ENCODE measurements at places on chromosomes 3 and 15. TPM values are rescaled to one million over a fixed set of nuclear protein-coding genes. Genes with fewer than 3 reads are reported as not detected.
A peak's percentile ranks its signal among the peaks of the same experiment; 100 is the strongest.

- DNase-seq, result peak; percentile 68
Measured at GRCh38 chr3:187016639-187017345, 86.5 kb downstream of the ST6GAL1 start.

- no peak for DNase-seq
Measured at GRCh38 chr3:57224856-57225255, 2.7 kb upstream of the APPL1 start.

- DNase-seq, result no peak
Measured at GRCh38 chr15:77716632-77717332, 84.1 kb upstream of the LINGO1 start.

The RNF111 gene
- total RNA-seq, result 17.6 TPM

The ZBTB47 gene
- 13.0 TPM for total RNA-seq

The CD200R1 gene
- total RNA-seq, result not detected

DNA sequence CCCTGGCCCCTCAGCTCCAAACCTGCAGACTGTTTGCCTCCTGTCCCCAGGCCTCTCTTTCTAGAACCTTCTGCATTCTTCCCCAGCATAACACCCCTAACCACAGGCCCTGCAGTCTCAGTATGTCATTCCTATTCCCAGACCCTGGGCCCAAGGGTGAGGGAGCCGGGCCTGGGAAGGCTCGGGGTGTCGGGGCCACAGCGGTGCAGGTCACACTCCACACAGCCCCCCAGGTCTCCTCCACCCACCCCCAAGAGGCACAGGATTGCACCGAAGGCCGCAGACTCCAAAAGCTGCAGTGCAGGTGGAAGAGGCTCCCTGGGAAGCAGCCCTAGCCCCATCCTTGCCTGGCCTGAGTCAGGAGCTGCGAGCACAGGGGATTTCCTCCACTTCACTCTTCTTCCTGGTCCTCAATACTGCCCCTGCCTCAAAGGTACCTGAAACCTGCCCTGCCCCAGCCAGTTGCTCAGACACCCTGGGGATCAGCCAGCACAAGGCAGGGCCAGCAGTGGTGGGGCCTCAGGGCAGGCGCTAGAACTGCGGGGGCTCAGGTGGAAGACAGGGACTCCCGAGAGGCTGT lies 31.1 kb downstream of the TNK2 start:
- no peak for DNase-seq

DNA sequence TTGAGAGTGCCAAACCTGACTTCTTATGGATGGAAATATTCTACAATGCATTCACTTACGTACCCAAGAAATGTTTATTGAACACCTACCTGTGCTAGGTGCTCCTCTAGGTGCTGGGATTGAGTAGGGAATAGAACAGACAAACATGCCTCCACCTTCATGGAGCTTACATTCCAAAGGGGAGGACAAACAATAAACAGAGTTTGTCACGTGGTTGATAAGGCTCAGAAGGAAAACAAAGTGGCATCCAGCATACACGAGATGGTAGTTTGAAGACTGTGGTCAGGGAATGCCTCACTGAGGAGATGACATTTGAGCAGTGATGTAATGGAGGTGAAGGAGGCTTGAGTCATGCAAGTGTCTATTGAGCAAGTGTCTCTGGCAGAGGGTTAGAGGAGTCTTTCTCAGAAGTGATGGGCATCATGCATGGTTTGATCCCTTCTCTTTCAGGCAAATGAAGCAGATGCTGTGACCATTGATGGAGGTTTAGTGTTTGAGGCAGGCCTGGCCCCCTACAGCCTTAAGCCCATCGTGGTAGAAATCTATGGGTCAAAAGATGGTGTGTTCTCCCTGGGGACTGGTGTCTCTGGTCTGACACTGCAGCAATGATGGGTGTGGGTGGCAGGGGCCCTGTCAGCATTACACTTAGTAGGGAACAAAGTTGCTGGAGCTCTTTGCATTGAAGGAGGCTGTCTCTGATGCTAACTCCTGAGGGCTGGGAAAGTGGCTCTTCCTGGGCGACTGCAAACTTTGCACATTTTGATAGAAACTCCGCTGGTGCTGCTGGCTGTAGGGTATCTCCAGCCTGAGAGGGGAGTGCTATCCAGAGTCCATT lies 29.7 kb upstream of the TOPBP1 start:
- DNase-seq, result peak; percentile 40

DNA sequence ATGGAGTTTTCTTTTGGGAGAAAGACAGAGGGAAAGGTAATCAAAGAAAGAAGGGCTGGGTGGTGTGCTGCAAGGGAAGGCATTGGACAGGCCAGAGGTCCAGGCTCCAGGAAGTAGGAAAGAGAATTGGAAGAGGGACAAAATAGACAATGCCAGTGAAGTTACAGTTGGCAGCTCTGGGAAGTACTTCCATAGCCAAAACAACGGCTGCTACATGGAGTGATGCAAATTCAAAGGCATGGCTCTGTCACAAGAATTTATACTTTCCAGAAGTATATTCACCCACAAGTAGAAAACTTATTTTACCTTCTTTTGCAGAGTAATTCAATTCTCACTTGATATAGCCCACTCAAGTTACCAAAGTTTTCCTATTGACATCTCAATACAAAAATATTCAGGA lies 191.5 kb downstream of the TNIK start:
- DNase-seq, result no peak

DNA sequence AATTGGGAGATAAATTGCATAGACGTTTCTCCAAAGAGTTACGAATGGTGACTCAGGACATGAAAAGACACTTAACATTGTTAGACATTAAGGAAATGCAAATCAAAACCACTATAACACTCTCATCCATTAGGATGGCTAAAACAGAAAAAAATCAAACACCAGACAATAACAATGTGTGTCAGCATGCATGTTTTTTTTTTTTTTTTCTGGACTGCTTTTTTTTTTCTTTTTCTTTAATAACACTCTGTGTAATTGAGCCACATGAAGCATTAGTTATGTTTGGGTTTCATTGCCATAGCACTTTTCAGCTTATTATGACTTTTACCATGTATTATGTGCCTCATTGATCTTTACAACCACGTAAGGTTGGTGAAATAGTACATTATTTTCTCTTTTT lies 95.0 kb downstream of the NFKBIZ start:
- DNase-seq, result no peak

GRCh38 chr15:92391640-92392039 lies 2.0 kb upstream of the ST8SIA2 start:
- DNase-seq, result peak; percentile 36

The ZNF80 gene
- total RNA-seq, result not detected

GRCh38 chr3:170531054-170531453 lies 54.8 kb downstream of the SLC7A14 start:
- no peak for DNase-seq

- DNase-seq, result no peak
Measured at GRCh38 chr3:41684797-41685735, 276.8 kb downstream of the ULK4 start.

All from HT1080 (cell line).